T follicular helper cell (primary cell): ENCODE measurements at places on chromosomes 1 and 21.

- DNase-seq, result no peak
Measured at GRCh38 chr21:33821503-33822322, 93.9 kb downstream of the ATP5PO start.

- no peak for DNase-seq
Measured at GRCh38 chr1:231036416-231036815, 3.6 kb downstream of the FAM89A start.

GRCh38 chr1:234216116-234216703 is 157.0 kb upstream of the COA6 start:
- no peak for DNase-seq

GRCh38 chr1:244789731-244790130 is 45.7 kb upstream of the COX20 start:
- DNase-seq, result no peak

DNA sequence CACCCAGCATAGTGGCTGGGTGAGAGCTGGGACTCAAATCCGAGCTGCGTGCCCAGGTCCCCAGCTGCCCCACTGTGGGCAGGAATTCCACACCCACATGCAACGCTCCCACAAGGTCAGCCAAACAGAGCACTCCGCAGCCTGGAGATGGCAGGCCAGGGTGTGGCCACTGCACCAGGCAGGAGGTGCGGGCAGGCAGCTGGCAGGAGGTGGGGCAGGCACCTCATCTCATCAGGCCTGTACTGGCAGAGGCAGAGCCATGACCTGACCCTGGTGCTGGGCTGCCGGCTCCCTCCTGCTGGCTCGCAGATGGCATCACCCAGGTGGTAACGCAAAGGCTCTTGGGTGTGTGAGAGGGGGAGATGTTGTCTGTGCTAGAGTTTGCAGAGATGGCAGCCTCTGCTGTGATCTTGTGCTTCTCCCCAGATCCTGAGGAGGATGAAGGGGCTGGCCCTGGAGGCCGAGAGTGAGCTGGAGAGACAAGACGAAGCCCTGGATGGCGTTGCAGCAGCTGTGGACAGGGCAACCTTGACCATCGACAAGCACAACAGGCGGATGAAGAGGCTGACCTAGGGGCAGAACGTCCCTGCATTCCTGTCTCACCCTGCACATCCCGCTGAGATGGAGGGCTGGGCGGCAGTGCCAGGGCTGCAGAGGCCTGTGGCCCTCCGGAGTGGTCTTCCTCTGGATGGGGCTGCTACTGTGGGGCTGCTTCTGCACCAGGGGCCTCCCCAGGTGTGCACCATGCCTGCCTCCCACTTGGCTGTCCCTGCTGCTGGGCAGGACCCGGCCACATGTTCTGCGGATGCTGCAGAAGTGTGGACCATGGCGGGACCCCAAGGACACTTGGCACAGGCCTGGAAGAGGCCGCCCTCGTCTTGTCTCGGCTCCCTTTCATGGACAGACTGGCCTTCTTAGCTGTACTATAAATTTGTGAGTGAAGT is 35.1 kb upstream of the PRSS38 start:
- no peak for DNase-seq

DNA sequence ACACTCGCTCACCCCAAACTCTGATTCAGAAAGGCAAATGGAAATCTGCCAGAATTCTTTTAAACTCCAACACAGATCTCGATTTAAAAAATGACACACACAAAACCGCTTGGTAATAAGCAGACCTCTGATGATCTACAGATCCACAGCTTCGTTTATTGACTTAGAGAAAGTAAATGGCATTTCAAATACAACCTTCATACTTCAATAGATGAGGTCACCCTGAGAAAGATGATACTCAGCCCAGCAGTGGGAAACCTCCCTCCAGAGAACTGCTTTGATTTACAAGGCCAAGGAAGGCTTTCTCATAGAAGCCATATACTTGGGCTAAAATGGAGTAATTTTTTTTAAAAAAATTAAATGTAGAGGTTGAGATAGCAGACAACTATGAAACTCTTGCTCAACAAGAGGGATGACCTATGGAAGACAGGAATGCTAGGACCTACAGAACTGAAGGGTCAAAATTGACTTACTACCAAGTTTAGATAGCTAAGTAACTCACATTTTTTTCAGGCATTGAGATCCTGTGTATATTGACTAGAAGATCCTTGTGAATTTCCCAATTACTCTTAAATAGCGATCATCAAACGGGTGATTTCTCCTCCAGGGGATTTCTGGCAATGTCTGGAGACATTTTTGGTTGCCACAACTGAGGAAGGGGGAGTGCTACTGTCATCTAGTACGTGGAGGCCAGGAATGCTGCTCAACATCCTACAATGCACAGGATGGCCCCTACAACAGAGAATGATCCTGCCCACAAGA is 143.9 kb downstream of the CLIC6 start:
- DNase-seq, result no peak

- no peak for DNase-seq
Measured at GRCh38 chr21:40845441-40845995, 1.4 kb downstream of the DSCAM start.

DNA sequence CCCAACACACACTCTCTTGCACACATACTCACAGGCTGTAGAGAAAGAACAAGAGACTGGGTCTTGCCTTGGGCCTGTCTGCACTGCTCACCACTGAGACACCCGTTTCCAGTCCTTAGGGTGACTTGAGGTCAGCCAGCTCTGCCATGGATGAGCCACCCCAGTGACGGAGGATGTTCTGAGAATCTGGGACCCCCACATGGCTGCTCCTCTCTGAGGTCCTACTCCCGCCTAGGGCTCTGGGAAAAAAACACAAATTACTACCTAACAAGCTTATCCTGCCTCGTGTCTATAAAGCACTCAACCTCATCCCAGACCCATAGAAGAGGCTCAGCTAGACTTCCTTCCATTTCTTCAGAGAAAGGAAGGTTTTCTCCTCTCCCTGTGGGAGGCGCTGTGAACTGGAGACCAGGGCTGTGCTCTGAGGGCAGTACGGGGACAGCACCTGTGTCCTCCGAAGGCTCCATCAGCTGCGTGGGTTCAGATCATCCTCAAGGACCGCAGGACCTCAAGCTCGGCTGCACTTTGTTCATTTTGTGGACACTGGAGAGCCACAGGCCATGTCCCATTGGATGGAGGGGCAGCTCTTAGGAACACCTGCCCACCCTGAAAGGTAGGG is 4.3 kb upstream of the CLEC20A start:
- no peak for DNase-seq

- no peak for DNase-seq
Measured at GRCh38 chr1:151881479-151881878, 27.8 kb downstream of the THEM4 start.

DNA sequence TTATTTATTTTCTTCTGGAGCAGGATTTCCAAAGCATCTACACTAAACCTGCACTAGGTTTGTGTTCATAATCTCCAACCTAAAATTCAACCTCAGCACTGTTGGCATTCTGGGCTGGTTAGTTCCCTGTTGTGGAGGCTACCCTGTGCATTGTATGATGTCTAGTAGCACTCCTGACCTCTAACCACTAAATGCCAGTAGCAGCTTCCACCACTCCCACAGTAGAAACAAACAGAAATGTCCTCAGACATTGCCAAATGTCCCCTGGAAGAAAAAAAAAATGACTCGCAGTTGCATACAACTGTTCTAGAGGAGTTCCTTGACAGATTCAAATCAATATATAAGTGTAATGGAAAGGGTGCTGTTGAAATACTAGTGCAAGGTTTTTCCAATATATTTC is 18.9 kb downstream of the GRIK1 start:
- DNase-seq, result no peak

- DNase-seq, result peak; percentile 7
Measured at GRCh38 chr1:50333595-50333974, 89.7 kb downstream of the DMRTA2 start.

DNA sequence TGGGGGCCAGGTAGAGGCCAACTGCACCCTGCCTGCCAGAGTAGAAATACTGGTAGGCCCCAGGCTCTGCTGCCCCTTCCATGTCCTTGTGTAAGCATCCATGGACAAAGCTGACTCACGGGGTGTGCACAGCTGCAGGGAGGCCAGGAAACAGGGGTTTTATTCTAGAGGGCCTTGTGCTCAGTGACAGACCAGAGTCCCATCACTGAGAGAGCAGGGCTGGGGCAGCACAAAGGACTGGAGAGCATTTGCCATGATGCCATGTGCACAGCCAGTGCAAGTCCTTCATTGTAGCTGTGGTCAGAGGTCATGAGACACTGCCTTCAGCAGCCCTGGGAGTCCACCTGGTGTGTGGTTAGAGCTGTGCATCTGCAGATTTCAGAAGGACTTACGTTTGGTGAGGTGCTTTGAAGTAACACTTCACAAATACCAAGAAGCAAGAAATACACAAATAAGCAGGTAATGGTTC is 8.1 kb downstream of the ARF1 start:
- no peak for DNase-seq

DNA sequence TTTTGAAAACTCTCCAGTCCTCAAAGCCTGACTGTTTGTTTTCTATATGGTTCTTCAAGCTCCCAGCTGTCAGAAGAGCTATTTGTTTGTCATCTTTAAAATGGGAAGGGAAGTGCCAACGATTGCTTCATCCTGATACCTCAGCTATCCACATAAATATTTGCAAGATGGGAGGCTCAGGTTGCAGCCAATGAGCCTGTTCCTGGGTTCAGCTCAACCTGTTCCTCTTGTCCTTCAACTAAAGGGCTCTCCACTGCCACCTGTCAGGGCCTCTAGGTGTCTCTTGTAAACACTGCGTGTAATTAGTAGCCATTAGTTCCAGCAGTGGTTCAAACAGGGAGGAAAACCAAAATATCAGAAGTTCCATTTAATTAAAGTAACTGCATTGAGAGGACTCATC is 445.1 kb downstream of the AJAP1 start:
- no peak for DNase-seq

DNA sequence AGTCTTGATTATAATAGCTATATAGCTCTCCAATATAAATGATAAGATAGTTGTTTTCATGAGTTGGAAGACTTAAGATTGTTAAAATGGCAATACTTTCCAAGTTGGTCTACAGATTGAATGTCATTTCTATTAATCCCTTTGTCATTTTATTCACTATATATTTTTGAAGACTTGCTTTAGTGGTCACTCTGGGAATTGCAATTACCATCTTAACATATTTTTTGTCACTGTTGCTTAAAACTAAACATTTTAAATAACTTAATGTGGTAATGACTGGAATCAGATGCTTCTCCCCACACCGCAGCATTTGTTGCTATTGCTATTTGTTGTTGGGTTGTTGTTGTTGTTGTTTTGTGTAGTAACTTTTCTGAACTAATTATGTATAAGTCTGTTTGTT is 1592.9 kb downstream of the MRPL39 start:
- DNase-seq, result no peak

- no peak for DNase-seq
Measured at GRCh38 chr1:235450433-235450832, 53.8 kb downstream of the B3GALNT2 start.

GRCh38 chr1:151539321-151540020 is 638 bp upstream of the TUFT1 start:
- DNase-seq, result peak; percentile 7

- DNase-seq, result no peak
Measured at GRCh38 chr1:19861034-19861433, 21.2 kb upstream of the OTUD3 start.

- DNase-seq, result no peak
Measured at GRCh38 chr1:245917403-245917802, 589.7 kb downstream of the SMYD3 start.

- DNase-seq, result no peak
Measured at GRCh38 chr1:229642970-229643369, 16.9 kb downstream of the URB2 start.

DNA sequence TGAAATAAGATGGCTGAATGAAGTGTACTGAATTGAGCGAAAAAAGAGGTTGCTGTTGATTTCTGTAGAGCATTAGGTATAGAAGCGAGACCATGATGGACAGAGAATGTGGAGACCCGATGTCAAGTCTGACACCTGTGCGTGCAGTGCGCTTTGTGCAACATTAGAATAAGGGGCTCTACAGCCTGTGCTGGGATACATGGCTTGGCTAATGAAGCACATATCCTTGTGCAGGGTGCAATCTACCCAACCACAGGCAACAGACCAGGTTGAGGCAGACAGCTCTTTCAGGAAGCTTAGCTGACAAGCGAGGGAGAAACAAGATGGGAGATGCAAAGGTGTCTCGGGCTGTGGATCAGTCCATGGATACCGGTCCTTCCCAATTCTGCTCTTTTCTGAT is 18.9 kb downstream of the GPA33 start:
- no peak for DNase-seq

- DNase-seq, result no peak
Measured at GRCh38 chr1:201761871-201762270, 67.1 kb upstream of the IPO9 start.

- no peak for DNase-seq
Measured at GRCh38 chr1:89553157-89553556, 28.5 kb downstream of the LRRC8B start.

- DNase-seq, result no peak
Measured at GRCh38 chr1:157107702-157108101, 8.1 kb upstream of the ETV3L start.

- DNase-seq, result no peak
Measured at GRCh38 chr21:14548779-14549178, 2.7 kb upstream of the SAMSN1 start.
